ENCODE measurements at places on chromosomes 16 and 17. TPM values are rescaled to one million over a fixed set of nuclear protein-coding genes. Genes with fewer than 3 reads are reported as not detected.
A peak's percentile ranks its signal among the peaks of the same experiment; 100 is the strongest.

Gene PTX4
- not detected for total RNA-seq

Gene IKZF3
- total RNA-seq = 2.8 TPM

Gene BRICD5
- total RNA-seq = 5.4 TPM

Gene TOP3A
- total RNA-seq = 73.7 TPM

Gene CHD3
- 27.9 TPM for total RNA-seq

Gene C17orf107
- total RNA-seq = 1.0 TPM

Gene RPGRIP1L
- total RNA-seq = 17.8 TPM

Gene PPL
- 61.5 TPM for total RNA-seq

Gene CLDN7
- 111 TPM for total RNA-seq

Gene PRAC2
- not detected for total RNA-seq

Gene PKMYT1
- total RNA-seq = 63.3 TPM

Gene C16orf86
- 0.34 TPM for total RNA-seq

DNA sequence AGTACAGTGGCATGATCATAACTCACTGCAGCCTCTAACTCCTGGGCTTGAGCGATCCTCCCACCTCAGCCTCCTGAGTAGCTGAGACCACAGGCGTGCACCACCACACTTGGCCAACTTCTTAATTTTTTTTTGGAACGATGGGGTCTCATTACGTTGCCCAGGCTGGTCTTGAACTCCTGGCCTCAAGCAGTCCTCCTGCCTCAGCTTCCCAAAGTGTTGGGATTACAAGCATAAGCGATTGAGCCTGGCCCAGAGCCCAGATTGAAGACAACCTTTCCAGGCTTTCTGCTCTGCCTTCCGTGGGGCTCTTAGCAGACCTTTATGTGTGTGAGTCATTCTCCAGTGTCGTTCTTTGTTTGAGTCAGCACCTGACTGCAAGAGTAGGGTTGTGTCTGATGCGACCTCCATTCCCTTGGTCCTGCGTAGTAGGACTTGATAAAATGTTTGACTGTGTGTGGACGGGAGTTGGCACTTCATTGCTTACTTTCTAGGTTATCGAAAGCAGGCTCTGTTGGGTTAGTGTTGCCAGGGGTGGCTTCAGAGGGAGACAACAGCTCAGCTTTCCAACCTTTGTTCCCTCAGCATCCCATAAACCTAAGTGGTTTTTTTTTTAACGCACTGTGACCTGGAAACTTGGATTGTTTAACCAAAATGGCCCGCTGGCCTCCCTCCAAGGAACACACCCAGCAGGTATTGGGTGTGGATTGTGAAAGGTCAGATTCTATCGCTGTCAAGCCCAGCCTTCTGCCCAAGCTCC lies 26.4 kb downstream of the EEF2K start:
- DNase-seq = peak; percentile 21

DNA sequence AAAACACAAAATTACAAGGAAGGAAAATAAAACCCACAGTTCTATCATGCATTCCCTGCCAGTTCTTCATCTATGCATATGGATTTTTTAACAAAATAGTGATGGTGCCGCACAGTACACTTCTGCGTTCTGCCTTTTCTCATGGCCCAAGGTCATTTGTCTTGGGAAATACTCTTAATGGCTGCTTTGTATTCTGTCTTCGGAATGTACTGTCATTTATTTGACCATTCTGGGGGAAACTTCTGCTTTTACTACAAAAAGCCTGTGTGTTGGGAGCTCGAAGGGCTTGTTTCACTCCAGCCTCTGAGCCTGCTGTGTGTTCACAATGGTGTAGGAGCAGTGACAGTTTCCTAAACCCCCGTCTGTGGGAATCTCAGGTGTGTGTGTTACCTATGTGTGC lies 82.8 kb upstream of the SEC14L1 start:
- DNase-seq = no peak

DNA sequence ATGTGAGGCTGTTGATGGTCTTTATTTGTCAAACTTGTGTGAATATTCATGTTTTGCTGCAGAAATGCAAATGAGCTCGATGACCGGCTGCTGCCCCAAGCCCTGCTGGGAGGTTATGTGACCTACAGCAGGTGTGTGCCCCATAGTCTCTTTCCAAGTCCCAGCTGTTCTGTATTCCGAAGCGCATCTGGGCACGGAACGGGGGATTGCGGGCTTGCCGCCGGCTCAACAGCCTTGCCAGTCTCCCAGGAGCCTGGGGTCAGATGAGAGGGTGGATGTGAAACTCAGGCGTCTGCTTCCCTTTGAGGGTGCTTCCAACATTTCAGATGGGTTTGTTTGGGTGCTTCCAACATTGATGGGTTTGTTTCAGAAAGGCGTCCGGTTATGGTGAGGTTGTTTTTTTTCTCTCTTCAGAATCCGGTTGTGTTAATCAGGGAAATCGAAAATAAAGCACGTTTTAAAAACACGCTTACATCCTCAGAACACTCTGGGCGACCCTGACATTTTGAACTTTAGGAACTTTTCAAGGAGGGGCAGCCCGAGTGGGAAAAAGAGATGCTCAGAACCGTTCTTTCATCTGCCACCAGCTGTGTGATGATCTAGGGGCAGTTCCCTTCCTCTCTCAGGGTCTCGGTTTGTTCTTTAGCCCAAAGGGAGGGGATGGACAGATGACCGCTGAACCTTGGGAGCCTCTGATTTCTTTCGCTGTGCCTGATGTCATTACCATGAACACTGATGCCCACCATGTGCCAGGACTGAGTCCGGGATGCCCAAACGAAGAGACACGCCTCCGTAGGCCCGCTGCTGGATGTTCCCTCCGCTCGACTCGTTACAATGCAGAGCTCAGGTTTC lies 47.8 kb upstream of the AMZ2 start:
- DNase-seq = no peak

GRCh38 chr17:29911641-29912177 lies 18.3 kb downstream of the SSH2 start:
- DNase-seq = no peak

GRCh38 chr16:3152027-3152276 lies 17.1 kb downstream of the ZNF213 start:
- DNase-seq = no peak

- no peak for DNase-seq
Observed at GRCh38 chr16:85072947-85073346, 39.3 kb downstream of the CIBAR2 start.

DNA sequence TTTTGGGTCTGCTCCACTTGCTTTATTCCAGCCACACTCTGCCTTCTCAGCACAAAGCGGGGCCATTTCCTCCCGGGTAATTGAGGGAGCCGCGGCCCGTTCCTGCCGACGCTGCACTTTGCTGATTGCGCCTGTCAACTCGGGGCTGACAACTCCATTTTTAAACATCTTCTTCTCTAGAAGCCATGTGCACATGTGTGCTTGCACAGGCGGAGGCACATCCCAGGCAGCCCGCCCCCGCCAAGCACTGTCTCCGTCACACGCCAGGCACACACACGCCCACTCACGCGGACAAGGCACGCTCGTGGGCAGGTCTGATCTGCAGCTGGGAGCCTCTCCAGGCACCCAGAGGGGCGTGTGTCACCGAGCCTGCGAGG lies 63.2 kb downstream of the ENGASE start:
- DNase-seq = no peak

- no peak for DNase-seq
Observed at GRCh38 chr17:1154704-1155103, 25.1 kb downstream of the ABR start.

GRCh38 chr17:2613089-2613808 lies 19.8 kb downstream of the PAFAH1B1 start:
- no peak for DNase-seq

Measured in Caco-2 (cell line).